ENCODE measurements at places on chromosomes 7 and 10.

DNA sequence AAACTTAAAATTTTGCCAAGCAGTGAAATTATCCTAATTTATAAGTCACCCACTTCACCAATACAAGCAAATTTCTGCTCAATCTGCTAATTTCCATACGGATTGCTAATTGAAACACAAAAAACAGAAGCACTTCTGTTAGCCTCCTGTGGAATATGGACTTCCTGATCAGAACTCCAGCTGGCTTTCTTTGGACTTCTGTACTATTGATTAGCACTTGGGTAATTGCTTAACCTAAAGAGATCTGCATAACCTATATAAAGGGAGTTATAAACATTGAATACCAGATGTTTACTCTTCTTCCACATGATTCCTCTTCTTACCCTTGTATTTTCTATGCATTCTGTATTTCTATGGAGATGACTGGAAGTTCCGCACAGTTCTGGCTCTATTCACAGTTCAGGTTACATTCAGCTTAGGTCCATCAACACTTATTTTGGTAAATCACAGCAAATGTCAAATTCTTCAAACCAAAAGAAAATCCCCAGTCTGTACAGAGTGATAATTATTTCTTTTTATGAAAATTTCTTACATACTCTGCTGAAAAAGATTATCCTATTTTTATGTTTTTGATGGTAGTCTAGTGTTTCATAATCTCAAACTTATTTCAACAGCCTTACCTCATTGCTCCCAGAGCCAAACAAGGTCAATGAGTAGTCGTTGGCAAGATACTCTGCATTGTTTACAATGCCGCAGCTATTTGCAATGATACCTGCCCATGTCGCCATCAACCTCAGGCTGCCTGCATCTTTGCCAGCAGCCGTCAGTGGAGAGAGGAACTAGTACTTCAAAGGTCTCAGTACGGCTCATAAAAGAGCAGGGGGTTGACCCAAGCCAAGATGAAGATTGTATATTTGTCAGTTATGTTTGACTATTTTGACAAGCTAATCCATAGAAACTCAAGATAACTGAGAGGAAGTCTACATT is 225.6 kb downstream of the AHR start:
- DNase-seq = no peak

GRCh38 chr7:47268851-47269836 is 312.8 kb downstream of the TNS3 start:
- DNase-seq = no peak

GRCh38 chr7:72444026-72444776 is 32.1 kb upstream of the CALN1 start:
- no peak for DNase-seq

GRCh38 chr10:69089638-69090599 is 2.0 kb downstream of the SRGN start:
- peak; percentile 86 for DNase-seq

DNA sequence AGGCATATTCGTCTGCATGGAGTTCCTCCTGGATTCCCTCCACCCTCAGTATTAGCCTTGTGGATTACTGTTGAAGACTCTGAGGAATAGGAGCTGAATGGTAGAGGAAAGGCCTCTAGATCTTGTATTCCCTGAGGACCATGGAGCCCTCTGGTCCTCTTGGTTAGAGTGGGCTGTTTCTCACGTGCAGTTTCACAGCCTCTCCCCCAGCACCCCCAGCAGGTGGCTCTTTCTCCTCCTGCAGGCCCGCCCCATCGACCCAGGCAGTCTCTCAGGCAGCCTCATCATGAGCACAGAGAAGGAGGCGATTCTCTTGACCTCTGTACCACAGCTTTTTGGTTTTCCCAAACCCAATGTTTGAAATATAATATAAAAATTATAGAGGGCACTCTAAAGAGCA is 102.0 kb downstream of the WNT2 start:
- DNase-seq = no peak

DNA sequence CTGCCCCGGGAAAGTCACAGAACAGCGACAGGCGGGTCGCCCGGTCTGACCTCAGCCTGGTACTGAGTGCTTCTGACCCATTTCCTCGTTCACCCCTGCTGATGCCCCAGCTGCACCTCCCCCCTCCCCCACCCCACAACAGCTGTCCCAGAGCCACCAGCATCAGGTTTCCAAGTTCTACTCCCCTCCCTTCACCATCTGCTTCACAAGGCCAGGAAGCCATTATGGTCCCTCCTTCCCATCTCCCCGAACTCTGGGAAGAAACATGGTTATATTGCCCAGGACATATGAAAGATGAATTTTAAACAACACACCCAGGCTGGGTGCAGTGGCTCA is 301.9 kb upstream of the GALNT17 start:
- DNase-seq = no peak

- no peak for DNase-seq
Measured at GRCh38 chr7:149817301-149817771, 20.8 kb upstream of the ZNF862 start.

DNA sequence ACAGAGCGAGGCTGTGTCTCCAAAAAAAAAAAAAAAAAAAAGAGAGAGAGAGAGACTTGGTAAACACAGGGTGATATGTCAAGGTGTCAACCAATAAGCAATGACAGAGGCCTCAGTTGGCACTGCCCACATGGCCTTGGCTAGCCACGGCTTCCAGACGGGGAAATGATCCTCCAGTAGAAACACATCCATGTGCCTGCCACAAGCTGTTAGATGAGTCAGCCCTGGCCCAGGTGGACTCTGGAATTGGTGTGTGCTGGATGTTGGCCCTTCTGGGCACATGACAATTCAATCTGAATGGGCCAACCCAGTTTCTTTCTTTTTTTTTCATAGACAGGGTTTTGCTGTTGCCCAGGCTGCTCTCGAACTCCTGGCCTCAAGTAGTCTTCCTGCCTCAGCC is 13.7 kb downstream of the RFC2 start:
- no peak for DNase-seq

GRCh38 chr10:133565441-133566294 is at the start of gene SYCE1:
TSS of gene SYCE1 (minus strand) at chr10:133565583. CDS start at chr10:133565529, 54 bp downstream.
- no peak for DNase-seq

DNA sequence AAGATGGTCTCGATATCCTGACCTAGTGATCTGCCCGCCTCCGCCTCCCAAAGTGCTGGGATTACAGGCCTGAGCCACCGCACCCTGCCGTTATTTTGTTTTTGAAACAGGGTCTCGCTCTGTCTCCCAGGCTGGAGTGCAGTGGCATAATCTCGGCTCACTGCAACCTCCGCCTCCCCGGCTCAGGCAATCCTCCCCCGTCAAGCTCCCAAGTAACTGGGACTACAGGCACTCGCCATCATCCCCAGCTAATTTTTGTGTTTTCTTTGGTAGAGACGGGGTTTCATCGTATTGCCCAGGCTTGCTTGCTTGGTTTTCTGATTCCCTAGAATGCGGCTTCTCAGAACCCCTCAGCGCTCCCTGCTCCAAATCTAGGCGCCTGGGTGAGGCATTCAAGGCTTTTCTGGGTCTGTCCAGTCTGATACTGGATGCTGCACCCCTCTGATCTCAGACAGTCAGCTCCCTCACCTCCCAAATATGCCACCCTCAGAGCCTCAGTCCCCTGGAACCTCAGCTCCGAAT is 1.3 kb downstream of the TFR2 start:
- DNase-seq = no peak

DNA sequence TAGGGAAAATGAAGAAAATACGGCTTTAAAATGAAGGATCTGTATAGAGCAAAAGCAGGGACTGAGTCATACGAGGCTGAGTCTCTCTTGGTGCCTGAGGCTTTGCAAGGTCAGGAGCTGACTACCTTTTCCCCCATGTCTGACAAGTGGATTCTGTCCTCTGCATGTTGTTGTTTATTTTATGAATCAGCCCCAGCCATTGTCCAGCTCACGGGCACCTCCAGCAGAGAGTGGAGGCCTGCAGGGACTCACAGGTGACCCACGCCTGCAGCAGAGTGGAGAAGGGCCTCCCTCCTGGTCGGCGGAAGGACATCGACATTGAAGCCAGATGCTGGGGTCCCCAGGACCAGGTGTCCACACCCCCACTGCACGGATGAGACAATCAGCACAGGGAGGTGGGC is 233.9 kb downstream of the WDR37 start:
- no peak for DNase-seq

DNA sequence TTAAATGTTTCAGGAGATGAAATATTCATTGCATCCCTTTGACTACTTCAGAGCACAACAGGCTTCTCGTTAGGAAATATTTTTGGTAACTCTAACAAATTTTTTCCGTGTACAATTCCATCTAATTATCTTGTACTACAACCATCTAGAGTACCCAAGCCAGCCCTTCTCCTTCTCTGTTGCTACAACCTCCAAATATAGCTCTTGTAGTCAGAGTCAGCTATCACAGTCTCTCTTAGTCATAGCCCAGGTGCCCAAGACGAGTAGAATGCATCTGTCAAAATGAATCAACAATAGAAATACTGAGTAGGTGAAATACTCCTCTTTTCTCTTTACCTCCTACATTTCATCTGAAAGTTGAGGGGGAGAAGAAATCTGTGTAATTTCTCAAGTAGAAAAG is 74.0 kb downstream of the INHBA start:
- DNase-seq = no peak
